ENCODE measurements at places on chromosomes 12 and 14.

DNA sequence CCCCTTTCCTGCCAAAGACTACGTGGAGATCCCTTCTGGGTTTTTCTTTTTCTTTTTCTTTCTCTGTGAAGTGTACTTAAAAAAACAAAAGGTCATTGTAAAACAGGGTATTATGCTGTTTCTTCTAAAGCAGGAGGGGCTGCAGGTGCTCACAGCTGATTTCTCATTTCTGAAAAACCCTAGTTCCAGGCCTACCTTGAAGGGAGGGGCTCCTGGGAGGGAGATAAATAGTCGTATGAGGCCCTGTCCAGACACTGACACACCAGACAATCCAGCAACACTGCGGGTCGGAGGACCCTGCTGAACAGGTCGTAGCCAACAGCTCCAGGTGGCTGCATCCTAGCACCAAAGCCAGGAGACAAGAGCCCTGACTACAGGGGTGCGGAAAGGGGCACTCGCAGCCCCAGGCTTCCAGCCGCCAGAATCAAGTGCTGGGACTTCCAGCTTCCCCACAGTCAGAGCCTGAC, 41.1 kb downstream of the PSMA6 start:
- DNase-seq: peak; percentile 31

DNA sequence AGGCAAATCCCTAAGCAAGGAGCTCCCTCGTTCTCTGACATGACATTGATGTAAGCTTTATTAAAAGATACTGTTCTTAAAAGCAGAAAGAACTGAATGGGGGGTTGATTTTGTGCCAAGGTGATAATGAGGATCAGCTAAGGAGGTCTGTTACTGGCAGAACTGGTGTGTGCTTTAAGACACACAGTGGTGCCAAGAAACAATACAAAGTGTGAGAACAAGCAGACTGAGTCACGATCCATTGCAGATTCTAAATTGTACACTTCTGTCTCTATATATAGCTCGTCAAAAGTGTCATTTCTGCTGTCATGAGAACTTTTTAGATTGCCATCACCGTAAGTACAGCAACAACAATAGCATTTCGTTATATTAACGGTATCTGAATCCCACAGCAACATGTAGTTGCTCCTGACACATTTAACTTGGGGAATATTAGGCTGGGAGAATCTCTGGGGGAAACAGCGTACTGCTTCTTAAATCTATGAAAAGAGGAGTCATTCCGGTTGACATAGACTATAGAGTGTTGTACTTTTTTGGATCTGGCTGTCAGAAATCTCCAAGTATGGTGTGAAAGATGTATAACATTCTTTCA, 151.3 kb upstream of the PRKD1 start:
- DNase-seq: no peak

GRCh38 chr12:1844223-1844622, 23.9 kb downstream of the LRTM2 start:
- no peak for DNase-seq

- no peak for DNase-seq
These were observed 13.5 kb downstream of the DGLUCY start for GRCh38 chr14:91127401-91127801.

DNA sequence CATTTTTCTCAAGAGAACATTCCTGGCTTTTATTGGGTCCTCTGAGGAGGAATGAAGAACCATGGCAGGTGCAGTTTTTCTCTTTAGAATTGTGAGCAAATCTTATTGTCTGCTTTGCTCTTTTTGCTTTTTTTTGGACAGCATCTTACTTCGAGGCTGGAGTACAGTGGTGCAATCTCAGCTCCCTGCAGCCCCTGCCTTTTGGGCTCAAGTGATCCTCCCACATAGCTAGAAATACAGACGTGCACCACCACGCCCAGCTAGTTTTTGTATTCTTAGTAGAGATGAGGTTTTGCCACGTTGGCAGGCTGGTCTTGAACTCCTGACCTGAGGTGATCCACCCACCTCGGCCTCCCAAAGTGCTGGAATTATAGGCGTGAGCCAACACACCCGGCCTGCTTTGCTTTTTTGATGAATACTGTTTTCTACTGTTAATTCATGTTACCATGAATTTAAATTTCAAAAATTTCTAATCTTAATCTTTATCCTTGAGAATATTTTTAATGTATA, 71.5 kb downstream of the POLR3B start:
- DNase-seq: no peak
